ENCODE measurements at places on chromosomes 4 and X. TPM values are rescaled to one million over a fixed set of nuclear protein-coding genes. Genes with fewer than 3 reads are reported as not detected.

- no peak for DNase-seq
These were observed 4.5 kb upstream of the SETD7 start for GRCh38 chr4:139560406-139561104.

The PACRGL gene
- 25.7 TPM for total RNA-seq

GRCh38 chr4:127709456-127709855 lies 20.7 kb upstream of the SLC25A31 start:
- no peak for DNase-seq

DNA sequence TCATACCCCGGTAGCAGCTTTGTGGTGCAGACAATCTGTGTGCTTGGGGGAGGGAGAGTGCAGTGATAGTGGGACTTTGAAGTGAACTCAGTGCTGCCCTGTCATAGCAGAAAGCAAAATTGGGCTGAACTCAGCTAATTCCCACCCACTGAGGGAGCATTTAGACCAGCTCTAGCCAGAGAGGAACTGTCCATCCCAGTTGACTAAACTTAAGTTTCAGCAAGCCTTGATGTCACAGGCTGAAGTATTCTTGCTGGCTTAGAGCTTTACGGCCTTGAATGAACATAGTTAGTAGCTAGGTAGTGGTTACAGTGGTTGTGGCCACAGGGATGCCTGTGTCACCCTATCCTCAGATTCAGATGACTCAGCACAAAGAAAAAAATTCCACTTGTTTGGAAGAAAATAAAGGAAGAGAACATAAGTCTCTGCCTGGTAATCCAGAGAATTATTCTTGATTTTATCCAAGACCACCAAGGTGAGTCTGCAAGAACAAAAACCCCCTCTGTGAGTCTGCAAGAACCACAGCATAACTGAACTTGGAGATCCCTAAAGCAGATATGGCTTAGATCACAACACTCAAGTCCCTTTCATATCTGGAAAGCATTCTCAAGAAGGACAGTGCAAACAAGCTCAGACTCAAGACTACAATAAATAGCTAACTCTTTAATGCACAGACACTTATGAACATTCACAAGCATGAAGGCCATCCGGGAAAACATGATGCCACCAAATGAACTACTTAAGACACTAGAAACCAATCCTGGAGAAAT lies 39.4 kb downstream of the ADH7 start:
- DNase-seq: no peak

DNA sequence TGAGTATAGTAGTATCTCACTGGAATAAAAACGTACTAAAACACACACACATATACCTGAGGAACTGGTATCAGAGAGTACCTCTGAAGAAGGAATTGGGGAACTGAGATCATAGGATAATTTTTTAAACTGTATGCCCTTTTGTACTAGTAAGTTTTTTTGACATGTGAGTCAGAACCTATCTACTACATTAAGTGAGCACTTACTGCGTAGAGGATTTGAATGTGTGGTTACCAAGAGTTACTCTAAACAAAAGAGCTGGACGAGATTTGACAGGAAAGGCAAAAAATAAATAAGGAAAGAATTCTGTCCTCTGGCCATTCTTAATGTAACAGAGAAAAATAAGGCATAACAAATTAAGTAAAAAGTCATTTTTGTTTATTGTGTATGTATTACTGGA lies 546.5 kb upstream of the FAT1 start:
- DNase-seq: no peak

DNA sequence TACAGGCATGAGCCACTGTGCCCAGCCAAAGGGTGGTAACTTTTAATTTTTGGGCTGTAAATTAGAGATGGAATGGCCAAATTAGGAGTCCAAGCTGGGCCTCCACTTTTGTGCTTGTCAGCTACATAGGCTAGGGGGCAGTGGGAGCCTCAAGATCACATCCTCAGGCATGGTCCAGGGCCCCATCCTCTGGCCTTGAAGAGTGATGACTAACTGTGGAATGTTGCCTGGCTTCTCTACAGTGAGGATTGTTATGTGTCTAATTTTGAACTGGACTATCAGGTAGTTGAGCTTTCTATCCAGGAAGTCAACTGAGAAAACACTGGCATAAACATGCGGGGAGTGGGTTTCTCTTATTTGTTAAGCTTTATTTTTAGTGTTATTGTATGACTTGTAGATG lies 33.0 kb downstream of the CCNG2 start:
- DNase-seq: no peak

The DGKQ gene
- 15.2 TPM for total RNA-seq

- no peak for DNase-seq
These were observed 105.7 kb downstream of the HMX1 start for GRCh38 chr4:8765631-8766590.

The GLRA2 gene
- total RNA-seq: not detected

GRCh38 chrX:132592880-132593279 lies 104.0 kb upstream of the MBNL3 start:
- no peak for DNase-seq

GRCh38 chr4:90660672-90661071 lies 533.5 kb downstream of the CCSER1 start:
- DNase-seq: no peak

The SHISA3 gene
- total RNA-seq: 3.3 TPM

GRCh38 chr4:14607001-14607400 lies 395.3 kb upstream of the CPEB2 start:
- no peak for DNase-seq

The USP27X gene
- 17.2 TPM for total RNA-seq

DNA sequence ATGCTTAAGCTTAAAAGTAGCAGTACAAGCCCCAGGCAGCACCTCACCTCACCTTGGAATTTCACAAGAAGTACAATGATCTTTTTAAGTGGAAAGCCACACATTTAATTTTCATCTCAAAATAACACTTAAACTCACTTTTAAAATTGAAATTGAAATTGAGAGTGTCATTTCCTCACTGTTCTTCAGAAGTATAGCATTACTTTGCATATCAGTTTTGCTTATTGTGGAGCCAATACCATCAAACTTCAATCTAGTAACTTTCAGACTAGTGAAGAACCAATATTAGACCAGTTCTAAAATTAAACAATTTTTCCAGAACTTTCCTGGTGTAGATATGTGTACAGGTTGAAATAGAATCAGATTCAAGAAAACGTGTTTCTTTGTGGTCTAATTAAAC lies 242.4 kb downstream of the NDST4 start:
- DNase-seq: no peak

The TASL gene
- not detected for total RNA-seq

The DCX gene
- 6.1 TPM for total RNA-seq

GRCh38 chr4:48295116-48295515 lies 25.5 kb upstream of the TEC start:
- DNase-seq: no peak

The SPACA5 gene
- not detected for total RNA-seq

The SPON2 gene
- 56.4 TPM for total RNA-seq

Measured in mesothelial cell of epicardium (in vitro differentiated cells).